ENCODE measurements at places on chromosomes 12 and 14. TPM values are rescaled to one million over a fixed set of nuclear protein-coding genes. Genes with fewer than 3 reads are reported as not detected.

DNA sequence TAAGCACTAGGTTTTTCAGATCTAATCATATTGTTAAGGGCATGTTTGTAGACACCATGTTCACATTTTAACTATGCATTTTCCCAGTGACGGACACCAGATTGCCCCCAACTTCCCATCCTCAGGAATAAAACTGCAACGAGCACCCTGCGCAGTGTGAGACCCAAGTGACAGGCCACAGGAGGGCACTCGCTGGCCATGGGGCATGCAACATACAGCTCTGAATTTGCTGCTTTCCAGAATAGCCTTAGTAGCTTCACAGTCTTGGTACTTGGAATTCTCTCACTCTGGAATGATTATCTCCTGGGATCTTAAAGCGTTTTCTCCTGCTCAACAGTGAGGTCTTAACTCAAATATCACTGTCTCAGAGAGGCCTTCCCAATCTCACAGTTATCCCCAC, 972 bp upstream of the DDX47 start:
- no peak for DNase-seq

DNA sequence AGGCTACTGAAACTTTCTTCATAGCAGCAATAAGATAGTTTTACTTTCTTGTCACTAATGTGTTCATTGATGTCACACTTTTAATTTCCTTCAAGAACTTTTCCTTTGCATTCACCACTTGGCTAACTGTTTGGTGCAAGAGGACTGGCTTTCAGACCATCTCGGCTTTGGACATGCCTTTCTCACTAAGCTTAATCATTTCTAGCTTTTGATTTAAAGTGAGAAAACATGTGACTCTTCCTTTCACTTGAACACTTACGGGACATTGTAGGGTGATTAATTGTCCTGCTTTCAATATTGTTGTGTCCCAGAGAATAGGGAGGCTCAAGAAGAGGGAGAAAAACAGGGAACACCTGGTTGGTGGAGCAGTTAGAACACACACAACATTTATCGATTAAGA, 41.9 kb downstream of the IFNG start:
- DNase-seq: no peak

GRCh38 chr14:76271041-76271755, 104.7 kb upstream of the ESRRB start:
- DNase-seq: no peak

Gene ANO2
- total RNA-seq: 16.1 TPM

Gene GALNT9
- 1.6 TPM for total RNA-seq

Gene PRH2
- total RNA-seq: not detected
